Karpas-422 (cell line): ENCODE measurements at places on chromosomes 7 and 10.
A peak's percentile ranks its signal among the peaks of the same experiment; 100 is the strongest.

- DNase-seq: peak; percentile 71
Measured at GRCh38 chr7:101564778-101565211, 64.3 kb downstream of the MYL10 start.

GRCh38 chr10:22727663-22728062 lies 13.3 kb upstream of the PIP4K2A start:
- DNase-seq: no peak

DNA sequence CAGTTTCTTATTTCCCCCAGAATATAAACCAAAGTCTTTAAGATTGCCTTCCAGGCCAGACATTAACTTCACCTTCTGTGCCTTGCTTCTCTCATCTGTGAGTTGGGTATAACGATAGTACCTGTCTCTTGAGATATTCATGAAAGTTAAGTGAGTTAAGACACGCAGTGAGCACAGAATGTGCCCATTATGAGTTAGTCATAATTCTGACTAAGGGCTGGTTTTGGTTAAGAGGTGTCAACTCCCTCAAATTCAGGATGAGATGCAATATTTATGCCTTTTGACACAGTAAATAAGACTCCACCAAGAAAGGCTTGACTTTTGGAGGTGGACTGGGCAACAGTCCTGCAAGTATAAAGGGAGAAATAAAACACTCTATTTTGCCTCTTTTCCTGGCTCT lies 528.7 kb upstream of the IGFBP3 start:
- no peak for DNase-seq

DNA sequence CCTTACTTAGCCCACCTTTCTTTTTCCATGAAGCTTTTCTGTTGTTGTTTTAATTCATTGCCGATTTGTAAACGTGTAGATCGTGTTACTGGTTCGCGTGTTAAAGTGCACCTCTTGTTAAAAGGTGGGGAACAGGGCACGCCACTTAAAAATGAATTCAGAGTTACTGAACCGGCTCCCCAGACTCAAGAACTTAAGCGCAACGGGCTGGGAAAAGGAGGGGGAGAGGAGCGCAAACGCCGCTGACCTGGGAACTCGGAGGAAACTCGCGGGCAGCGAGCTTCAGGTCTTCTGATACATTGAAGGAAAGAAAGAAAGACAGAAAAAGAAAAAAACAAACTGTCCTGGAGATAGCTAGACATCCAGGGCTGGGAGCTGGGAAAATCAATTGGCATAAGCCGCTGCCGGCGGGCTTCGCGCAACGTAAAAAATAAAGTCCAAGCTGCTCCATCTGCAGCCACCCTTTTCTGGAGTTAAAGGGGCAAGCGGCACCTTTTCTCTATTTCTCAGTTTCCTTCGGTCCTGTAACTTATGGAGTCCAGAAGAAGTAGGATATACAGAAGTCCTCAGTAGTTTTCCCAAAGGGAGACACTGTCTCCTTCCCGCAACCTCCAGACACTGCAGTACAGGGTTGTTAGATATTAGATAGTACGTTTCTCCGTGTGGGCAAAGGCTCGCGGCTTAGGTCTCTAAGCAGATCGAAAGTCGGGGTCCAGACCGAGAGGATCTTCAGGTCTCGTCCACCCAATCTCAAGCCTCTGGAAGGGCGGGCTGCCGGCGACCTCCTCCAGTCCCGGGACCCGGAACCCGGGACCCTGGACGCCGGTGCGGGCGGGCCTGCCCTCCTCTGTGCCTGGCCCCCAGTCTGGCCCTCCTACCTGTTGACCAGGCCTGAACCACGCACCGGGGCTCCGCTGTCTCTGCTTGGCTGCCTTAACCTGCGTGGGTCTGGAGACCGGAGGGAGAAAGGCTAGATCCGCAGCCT lies 1.8 kb upstream of the DLX6 start:
- DNase-seq: no peak

DNA sequence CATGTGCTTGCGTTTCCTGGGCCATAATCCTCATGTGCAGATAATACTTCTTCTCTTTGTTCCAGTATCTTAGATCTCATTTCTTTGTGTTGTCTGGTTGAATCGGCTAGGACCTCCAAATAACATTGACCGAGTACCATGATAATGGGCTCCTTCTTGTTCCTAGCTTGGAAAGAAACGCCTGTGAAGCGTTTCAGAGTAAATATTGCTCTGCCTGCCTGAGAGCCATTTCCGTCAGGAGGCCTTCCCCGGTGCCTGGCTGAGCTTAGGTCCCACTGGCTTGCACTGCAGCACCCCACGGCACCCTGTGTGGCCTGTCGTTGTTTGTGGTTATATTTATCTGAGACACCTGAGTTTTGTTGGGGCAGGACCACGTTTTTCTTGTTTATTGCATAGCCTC lies 17.7 kb downstream of the FOXK1 start:
- no peak for DNase-seq

- no peak for DNase-seq
Measured at GRCh38 chr10:7933262-7933661, 115.0 kb downstream of the TAF3 start.

GRCh38 chr7:85596827-85597226 lies 410.0 kb upstream of the SEMA3D start:
- no peak for DNase-seq

- DNase-seq: no peak
Measured at GRCh38 chr10:125128397-125129075, 31.8 kb downstream of the CTBP2 start.
